ENCODE measurements at places on chromosomes 6 and 20. TPM values are rescaled to one million over a fixed set of nuclear protein-coding genes. Genes with fewer than 3 reads are reported as not detected.

DNA sequence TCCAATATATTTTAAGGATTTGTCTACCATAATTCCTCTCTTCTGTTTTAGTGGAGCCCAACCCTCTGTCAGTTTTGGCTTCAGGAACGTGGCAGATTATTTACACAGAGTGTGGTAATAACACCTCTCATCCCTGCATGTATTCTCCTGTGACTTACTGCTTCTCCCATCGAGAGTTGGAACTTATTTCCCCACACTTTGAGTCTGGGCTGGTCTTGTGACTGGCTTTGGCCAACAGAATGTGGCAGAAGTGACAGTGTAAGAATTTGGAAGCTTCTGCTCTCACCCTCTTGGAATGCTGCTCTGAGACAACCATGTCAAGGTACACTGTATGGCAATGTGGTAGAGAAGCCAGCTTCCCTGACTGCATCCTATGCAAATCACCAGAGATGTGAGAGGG is 407.7 kb downstream of the EPM2A start:
- no peak for DNase-seq

DNA sequence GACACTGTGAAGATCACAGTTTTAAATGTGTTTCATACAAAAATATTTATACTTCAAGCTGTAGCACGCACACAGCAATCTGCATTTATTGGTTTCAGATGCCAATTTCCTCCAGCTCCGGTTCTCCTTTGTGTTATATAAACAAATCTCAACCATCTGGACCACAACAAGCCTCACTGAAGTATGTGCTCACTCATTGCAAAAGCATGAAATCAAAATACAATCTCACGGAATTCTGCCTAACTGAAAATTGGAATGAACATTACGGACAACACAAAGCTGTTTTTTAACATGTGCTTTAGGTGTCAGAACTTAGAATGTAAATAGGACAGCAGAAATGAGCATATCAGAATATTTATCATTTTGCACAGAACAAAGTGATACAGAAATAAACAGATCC is 38.0 kb downstream of the RCAN2 start:
- DNase-seq, result no peak

DNA sequence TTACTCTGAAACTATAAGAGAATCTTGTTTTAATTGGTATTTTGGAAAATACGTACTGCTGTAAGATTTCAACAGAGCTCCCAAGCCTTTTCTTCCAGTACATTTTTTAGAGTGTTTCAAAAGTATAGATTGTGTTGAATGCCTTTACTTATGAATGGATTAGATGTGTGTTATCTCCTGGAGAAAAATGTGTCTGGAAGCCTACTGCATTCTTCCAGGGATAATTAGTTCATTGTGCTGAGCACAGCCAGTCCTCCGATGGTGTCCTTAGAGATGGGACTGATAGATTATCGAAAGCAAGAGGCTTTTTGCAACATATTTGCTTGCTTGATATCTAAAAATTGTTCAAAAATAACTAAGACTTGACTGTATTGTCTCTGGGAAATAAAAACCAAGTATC is 114.2 kb downstream of the PLEKHG1 start:
- no peak for DNase-seq

DNA sequence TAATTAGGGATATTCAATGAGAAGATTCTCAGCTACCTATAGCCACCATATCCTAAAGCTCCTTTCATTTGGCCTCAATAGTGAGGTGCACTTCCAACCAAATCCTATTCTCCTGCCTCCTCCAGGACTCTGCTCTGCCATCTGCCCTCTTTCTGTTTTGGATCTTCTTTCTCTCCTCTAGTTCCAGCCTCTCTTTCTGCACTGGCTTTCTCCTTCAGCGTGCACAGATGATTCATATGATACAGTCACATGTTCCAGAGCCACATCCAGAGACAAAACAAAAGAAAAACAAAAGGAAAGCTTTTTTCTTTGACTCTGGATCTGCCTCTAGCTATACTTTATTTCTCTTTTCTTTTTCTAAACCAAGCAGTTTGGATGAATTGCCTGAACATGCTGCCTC is 531.9 kb upstream of the MAN1A1 start:
- DNase-seq, result no peak

DNA sequence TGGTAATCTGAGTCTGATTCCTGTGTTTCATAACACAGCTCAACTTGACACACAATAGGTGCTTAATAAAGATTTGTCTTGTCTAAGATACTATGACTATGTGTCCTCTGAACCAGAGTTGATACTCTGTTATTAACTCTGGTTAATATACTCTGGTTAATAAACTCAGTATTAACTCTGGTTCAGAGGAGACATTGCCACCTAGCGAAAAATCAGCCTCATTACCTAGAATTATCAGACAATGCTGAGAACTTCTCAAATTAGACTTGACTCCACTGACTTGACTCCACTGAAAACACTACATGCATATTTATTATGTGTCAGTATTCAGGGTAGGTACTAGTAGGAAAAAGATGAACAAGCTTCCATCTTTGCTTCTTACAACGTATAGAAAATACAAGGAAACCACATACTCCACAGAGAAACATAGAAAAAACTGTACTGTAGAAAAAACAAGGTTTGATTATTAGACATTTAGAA is 73.9 kb downstream of the AHI1 start:
- no peak for DNase-seq

- DNase-seq, result no peak
Measured at GRCh38 chr20:36908603-36909002, 32.7 kb downstream of the TLDC2 start.

DNA sequence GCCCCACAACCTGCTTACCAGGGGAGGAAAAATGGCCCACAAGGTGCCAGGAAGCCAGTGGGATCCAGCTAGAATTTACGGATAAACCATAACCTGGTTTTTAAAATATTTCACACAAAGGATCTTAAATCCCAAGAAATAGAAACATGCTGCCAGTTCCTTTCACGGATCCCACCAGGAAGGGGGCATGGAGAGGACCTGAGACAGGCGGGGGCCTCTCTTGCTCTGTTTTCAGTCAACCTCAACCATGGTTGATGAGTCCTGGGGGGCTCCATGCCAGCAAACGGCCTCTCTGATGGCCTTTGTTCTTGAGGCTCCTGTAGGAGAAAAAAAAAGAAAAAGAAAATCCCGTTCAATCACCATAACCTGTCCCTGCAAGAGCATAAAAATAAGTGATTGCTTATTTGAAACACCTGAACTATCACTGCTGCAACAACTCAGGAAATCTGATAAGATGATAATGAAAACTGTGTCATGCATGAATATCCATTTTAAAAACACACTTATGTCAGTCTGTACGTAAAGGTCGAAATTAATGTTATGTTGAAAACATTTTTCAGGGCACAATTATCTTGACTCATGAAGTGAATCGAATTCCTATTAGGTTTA is 125.8 kb upstream of the CST7 start:
- DNase-seq, result no peak

Gene ALDH5A1
- total RNA-seq, result 14.7 TPM

- peak; percentile 52 for DNase-seq
Measured at GRCh38 chr6:119322715-119323350, 26.7 kb downstream of the MAN1A1 start.

Gene SIRT5
- total RNA-seq, result 21.3 TPM

- DNase-seq, result no peak
Measured at GRCh38 chr6:54063228-54063539, 48.1 kb upstream of the MLIP start.

Gene C20orf202
- 0.23 TPM for total RNA-seq

DNA sequence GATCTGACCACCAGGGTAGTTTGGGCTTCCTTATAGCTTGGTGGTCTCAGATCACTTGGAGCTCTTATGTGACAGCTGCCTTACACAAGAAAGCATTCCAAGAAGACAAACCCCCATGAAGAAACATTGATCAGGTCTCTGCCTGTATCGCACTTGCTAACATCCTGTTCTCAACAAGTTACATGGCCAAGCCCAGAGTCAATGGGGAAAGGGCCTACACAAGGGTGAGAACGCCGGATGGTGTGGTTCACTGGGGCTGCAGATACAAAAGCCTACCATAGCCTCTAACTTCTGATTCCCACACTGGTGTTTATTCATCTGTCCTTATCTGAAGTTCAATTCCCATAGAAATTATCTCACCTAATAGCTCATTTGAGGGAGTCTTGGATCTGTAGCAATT is 235.5 kb downstream of the SYNDIG1 start:
- no peak for DNase-seq

- DNase-seq, result peak; percentile 63
Measured at GRCh38 chr6:30259140-30260035, 46.2 kb upstream of the TRIM26 start.

Gene POM121L2
- not detected for total RNA-seq

Gene ATP6V1G2
- 3.4 TPM for total RNA-seq

DNA sequence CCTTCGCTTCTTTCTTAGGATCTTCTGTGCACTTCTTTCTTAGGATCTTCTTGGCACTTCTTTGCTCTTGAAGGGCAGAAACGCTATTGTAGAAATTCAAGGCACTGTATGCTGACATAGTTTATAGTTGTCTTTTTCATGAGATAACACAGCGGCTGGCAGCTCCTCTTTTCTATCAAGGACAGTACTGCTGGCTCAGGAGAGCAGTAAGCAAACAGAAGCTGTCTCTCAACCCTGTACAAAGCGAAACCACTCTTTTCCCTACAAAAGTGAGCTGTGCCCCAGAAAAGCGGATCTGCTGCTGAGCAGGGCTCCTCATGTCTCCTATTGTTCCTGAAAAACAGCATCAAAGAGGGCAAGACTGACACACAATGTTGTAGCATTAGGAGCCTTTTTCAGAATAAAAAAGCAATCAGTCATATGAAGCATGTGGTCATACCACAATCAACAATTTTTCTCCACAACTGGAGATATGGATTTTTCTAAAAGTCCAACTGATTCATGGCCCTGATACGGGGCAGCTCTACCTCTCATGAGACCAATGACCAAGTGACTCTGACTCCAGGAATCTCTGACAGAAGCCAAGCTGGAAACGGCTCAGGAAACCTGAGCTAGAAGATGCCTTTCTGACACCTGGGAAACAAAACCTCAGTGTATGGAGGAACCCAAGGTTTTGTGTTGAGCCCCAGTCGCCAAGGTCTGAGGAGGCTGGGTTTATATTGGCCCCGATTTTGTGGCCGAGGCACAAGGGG is 255.9 kb downstream of the ESR1 start:
- no peak for DNase-seq

- no peak for DNase-seq
Measured at GRCh38 chr20:24049081-24049480, 60.5 kb upstream of the GGTLC1 start.

Gene EYS
- not detected for total RNA-seq

- no peak for DNase-seq
Measured at GRCh38 chr6:84282550-84282949, 55.1 kb upstream of the CEP162 start.

DNA sequence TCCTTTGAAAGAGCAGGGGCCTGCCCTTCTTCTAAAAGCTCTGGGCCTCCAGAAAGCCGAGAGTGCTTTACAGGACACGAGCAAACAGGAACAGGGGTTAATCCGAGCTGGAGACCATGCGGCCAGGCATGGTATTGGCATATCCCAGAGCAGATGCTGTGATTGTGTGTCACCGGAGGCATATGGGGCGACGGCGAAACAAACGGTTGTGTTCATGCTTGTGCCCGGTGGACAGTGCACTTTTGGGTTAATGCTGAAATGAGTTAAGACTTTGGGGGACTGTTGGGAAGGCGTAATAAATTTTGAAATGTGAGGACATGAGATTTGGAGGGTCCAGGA is 1088.7 kb upstream of the DEFB115 start:
- no peak for DNase-seq

Gene ECT2L
- not detected for total RNA-seq

Gene ZNF311
- total RNA-seq, result 0.30 TPM

DNA sequence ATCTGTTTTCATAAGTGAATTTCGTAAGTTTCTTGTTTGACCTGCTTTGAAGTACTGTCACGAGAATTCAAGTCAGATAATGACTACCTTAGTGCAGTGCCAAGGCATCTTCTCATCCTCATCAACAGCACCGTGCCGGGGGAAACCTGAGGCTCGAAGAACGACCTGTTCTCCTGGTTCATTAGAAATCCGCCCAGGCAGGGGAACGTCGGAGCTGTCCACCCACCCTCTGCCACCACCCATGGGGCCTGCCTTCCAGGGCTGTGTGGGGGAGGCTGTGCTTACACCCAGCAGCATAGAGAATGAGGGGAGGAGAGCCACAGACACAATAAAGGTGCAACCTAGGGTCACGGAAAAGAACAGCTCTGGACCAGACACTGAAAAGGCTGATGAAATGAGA is 101.6 kb downstream of the RAMACL start:
- no peak for DNase-seq

GRCh38 chr20:5720696-5721095 is 29.5 kb upstream of the SHLD1 start:
- no peak for DNase-seq

Gene LY6G5B
- total RNA-seq, result 44.2 TPM

Gene LPA
- total RNA-seq, result not detected

- no peak for DNase-seq
Measured at GRCh38 chr20:37315452-37316110, 26.1 kb downstream of the MANBAL start.

DNA sequence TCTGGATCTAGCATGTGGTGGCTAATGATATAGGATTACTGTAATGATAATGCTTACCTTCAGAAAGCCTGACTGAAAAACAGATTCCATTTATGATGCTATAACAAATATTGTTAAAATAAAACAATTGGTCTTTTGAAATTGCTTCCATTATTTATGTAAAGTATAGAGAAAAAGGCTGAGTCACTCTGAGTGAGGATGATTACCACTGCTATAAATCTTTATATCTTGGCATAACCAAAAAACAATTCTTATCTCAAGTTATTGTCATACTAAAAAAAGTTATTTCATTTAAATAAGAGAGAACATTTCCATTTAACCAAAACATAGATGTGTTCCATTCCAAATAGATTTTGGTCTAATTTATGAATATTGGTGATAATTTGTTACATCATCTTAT is 53.0 kb upstream of the DST start:
- no peak for DNase-seq

GRCh38 chr6:128512296-128512695 is 8.1 kb downstream of the PTPRK start:
- no peak for DNase-seq

GRCh38 chr6:49543087-49543858 is 7.2 kb upstream of the C6orf141 start:
- no peak for DNase-seq

DNA sequence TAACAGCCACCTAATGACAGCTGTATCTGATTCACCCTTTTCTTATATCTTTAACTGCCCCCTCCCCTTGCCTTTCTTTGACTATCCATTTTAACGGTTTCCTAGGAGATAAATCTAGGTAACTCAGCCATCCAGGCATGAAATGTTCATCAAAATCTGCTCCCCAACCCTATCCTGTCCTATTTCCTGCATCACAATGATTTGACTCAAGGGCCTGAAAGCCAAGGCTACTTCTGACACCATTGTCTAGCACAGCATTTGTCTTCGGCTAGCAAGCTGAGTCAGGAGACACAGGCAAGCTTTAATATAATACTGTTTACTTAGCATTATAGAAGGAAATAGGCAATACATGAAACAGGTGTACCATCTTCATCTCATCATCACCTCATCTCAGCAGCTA is 31.6 kb upstream of the MANEA start:
- no peak for DNase-seq

GRCh38 chr20:49851231-49851705 is 38.6 kb downstream of the SLC9A8 start:
- DNase-seq, result no peak

- no peak for DNase-seq
Measured at GRCh38 chr6:73823046-73823735, 127.2 kb downstream of the CD109 start.

All from T-cell (primary cell).